Peyer's patch (tissue), 4 donors: ENCODE measurements at places on chromosomes 7 and 10.

GRCh38 chr10:122420624-122421007, 33.8 kb upstream of the ARMS2 start:
- no peaks in the 10 kb centered on the region for H3K27me3 ChIP-seq
- H3K4me3 ChIP-seq, result no peak overlapping the region
- H3K4me1 ChIP-seq, result no peaks in the 10 kb centered on the region
- no peak for DNase-seq
- H3K27ac ChIP-seq, result no peak overlapping the region

GRCh38 chr10:126290232-126290631, 98.0 kb downstream of the ADAM12 start:
- no peaks in the 10 kb centered on the region for H3K4me1 ChIP-seq
- no peak for DNase-seq
- H3K36me3 ChIP-seq, result no peaks in the 10 kb centered on the region
- H3K27ac ChIP-seq, result no peak overlapping the region
- no peaks in the 10 kb centered on the region for H3K27me3 ChIP-seq
- no peak overlapping the region for H3K4me3 ChIP-seq

DNA sequence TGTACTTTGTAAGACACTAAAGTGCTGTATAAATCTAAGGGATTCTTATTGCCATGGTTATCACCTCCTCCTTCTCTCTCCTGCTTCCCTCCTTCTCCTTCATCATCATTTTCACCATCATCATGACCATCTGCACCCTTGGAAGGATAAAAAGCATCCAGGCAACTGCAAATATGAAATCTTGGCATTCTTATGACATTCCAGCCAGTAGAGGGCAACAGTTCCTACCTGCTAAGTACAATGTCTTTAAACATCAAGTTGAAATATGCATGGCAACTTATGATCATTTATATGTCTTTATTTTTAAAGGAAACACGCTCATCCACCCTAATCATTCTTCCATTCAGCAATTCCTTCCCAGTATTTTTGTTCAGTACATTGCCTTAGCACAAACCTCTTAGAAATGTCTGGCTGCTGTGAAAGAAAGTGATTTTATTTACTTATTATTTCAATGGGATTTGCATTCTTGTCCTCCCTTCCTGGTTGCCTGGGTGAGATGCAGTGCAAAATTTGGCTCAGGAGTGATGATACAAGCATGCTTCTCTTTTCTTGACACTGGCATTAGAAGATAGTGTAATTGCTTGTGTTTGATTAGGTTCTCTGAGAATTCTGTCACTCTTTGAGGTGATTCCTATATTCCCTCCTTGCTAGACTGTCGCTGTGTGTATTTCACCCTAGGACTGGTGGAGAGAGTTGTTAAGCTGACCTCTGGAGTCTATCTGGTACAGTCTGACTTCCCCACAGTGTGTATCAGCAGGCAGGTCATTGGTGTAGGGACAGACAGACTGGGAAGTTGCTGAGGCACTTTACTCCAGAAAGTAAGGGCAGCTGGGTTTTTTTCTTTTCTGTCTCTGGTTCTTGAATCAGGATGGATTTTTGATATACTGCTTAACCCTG, 188.5 kb upstream of the BMPER start:
- no peaks in the 10 kb centered on the region for H3K4me1 ChIP-seq
- H3K27me3 ChIP-seq, result no peaks in the 10 kb centered on the region
- no peak overlapping the region for H3K27ac ChIP-seq
- H3K36me3 ChIP-seq, result no peaks in the 10 kb centered on the region

DNA sequence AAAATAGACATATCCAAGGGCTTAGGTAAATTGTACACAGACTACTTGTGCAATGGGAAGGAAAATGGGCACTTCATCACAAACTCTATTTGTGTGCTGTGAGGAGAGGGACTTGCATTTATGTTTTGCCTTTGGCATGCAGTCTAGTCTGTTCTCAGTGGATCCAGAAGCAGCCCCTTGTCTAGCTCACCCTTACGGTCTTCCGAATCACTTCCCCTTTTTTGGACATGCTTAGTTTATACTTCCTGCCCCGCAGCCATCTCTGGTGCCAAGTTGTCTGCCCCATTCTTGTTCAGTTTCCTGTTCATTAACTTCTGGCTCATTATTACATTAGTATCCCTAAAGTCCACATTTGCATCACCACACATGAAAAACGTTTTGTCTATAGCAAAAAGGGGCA, 161.6 kb downstream of the NRCAM start:
- H3K36me3 ChIP-seq, result no peaks in the 10 kb centered on the region
- H3K4me3 ChIP-seq, result no peak overlapping the region
- H3K4me1 ChIP-seq, result no peaks in the 10 kb centered on the region
- no peak for DNase-seq
- no peaks in the 10 kb centered on the region for H3K27me3 ChIP-seq

DNA sequence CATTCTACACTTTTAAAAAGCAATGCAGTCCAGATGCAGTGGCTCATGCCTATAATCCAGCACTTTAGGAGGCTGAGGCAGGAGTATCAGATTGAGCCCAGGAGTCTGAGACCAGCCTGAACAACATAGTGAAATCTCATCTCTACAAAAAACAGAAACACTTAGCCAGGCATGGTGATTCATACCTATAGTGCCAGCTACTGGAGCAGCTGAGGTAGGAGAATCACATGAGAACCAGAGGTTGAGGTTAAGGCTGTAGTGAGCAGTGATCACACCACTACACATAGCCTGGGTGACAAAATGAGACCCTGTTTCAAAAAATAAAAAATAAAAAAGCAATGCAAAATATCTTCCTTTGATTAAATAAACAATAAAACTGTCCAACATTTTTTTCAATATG, 205.2 kb downstream of the GRM8 start:
- no peak for DNase-seq
- H3K27ac ChIP-seq, result no peak overlapping the region
- H3K36me3 ChIP-seq, result no peaks in the 10 kb centered on the region
- no peaks in the 10 kb centered on the region for H3K4me1 ChIP-seq
- H3K4me3 ChIP-seq, result no peak overlapping the region

DNA sequence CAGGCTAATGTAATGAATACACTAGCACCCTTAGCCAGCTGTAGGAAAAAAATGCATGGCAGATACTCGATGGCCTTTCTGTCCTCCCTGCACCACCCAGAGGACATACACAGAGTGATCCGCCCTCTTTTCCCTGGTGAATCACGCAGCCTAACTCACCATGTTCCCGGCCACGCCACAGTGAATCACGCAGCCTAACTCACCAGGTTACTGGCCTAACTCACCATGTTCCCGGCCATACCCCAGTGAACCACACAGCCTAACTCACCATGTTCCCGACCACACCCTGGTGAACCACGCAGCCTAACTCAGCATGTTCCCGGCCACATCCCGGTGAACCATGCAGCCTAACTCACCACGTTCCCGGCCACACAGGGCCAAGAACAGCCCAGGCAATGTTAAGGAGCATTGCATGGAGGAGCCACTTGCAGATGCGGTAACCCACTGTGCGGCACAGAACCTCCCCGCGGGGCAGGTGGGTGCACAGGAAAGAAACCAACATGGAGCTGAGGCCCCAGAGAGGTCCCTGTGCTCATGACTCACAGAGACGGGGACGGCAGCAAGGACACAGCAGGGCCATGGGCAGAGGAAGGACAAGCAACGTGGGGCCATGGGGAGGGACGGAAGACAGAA, 508.5 kb downstream of the DNAJB6 start:
- no peak overlapping the region for H3K27ac ChIP-seq
- no peaks in the 10 kb centered on the region for H3K36me3 ChIP-seq
- no peaks in the 10 kb centered on the region for H3K27me3 ChIP-seq
- DNase-seq, result no peak
- no peak overlapping the region for H3K4me3 ChIP-seq
- no peaks in the 10 kb centered on the region for H3K4me1 ChIP-seq

DNA sequence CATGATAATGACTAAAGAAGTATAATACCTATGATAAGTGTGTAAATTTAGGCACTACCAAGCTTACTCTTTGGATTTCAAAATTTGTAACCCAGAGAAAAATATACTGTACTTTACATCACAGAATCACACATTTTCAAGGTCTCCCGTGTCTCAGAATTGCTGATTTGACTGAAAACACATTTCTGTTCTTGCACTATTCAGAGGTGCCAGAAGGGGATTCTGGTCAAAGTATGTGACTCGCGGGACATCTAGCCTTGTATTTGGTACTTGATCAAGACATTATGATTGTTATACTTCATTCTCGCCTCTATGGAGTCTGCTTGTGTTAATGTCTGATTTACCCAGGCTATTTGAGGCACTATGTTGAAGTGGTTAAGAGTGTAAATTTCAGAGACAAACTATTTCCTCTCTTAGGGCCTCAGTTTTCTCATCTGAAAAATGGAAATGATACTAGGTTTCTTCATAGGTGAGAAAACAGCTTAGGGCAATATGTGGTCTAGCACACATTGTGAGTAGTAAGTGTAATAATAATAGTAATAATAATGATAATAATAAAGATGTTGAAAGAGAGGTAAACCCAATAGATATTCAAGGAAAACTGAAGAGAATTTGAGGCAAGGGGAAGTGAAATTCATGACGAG, 320.4 kb downstream of the RNLS start:
- no peaks in the 10 kb centered on the region for H3K27me3 ChIP-seq
- DNase-seq, result no peak
- H3K4me3 ChIP-seq, result no peak overlapping the region
- no peaks in the 10 kb centered on the region for H3K36me3 ChIP-seq
- H3K4me1 ChIP-seq, result no peaks in the 10 kb centered on the region

- H3K4me3 ChIP-seq, result peak overlapping the region; percentile 37
- H3K4me1 ChIP-seq, result peaks cover 10% of the 10 kb centered on the region
- H3K27me3 ChIP-seq, result no peaks in the 10 kb centered on the region
- no peaks in the 10 kb centered on the region for H3K36me3 ChIP-seq
- peak; percentile 61 for DNase-seq
These were observed 14.4 kb downstream of the MXI1 start for GRCh38 chr10:110221721-110222261.

DNA sequence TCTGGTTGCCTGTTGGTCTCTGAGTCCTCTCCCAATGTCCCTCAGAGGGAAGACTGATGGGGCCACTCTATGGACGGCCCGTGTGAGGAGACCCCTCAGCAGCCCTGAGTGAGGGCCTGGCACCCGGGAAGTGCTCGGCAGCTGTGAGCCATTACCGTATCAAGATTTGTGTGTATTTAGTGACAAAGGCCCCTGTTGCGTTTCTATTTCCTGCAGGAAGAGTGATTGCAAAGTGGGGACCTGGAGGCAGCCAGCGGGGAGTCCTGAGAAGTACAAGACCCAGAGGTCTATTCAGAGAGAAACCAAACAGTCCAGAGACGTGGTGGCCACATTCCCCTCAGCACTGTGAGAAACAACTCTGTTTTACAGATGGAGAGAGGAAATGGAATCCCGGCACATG, 51.1 kb upstream of the CHST15 start:
- H3K4me3 ChIP-seq, result no peak overlapping the region
- H3K27ac ChIP-seq, result peak overlapping the region; percentile 49
- H3K27me3 ChIP-seq, result no peaks in the 10 kb centered on the region

DNA sequence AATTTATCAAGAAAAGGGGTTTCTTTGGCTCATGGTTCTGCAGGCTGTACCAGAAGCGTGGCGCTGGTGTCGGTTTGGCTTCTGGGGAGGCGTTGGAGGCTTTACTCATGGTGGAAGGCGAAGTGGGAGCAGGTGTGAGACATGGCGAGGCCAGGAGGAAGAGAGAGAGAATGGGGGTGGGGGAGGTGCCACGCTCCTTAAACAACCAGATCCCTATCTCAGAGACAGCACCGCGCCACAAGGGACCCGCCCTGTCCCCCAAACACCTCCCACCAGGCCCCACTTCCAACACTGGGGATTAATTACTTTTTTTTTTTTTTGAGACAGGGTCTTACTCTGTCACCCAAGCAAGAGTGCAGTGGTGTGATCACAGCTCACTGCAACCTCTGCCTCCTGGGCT, 18.0 kb upstream of the SH2B2 start:
- no peaks in the 10 kb centered on the region for H3K27me3 ChIP-seq
- no peak overlapping the region for H3K4me3 ChIP-seq
- H3K36me3 ChIP-seq, result no peaks in the 10 kb centered on the region

DNA sequence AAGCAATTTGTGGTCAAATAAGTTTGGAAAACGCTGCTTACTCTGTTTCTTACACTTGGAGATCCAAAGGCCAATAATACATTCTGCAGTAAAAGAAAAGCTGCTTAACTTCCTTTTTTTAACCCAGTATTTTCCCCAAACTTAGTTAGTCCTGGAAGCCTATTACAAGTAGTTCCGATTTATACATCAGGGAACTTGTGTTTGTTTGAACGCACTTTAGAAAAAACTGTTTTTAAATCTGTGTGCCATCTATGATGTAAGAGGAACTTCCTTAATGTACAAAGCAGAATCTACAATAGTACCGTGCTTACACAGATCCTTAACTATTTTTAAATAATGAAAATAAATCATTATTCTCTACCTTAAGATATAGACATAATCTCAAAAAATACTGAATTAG, 23.0 kb downstream of the SFR1 start:
- no peaks in the 10 kb centered on the region for H3K4me1 ChIP-seq
- H3K27ac ChIP-seq, result no peak overlapping the region
- H3K36me3 ChIP-seq, result no peaks in the 10 kb centered on the region
- H3K4me3 ChIP-seq, result no peak overlapping the region
- no peak for DNase-seq

DNA sequence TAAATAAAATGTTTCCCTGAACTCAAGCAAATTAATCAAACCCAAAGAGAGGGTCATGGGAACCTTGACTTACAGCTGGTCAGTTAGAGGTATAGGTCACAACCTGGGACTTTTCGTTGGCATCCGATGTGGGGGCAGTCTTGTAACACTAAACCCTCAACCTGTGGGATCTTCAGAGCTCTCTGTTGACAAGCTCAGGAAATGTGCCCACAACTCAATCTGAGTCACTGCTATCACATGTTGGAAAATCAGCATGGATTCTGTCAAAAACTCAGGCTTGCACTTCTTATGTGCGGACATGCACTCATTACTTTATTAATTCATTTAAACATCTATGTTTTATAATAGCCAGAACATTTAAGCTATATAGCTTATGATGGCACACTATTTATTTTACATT, 424.6 kb upstream of the SORCS1 start:
- H3K4me3 ChIP-seq, result no peak overlapping the region
- no peak overlapping the region for H3K27ac ChIP-seq
- H3K27me3 ChIP-seq, result no peaks in the 10 kb centered on the region
- H3K36me3 ChIP-seq, result no peaks in the 10 kb centered on the region
- no peak for DNase-seq

GRCh38 chr7:113289140-113289740, 170.9 kb upstream of the SMIM30 start:
- H3K27me3 ChIP-seq, result no peaks in the 10 kb centered on the region
- no peak overlapping the region for H3K4me3 ChIP-seq
- H3K4me1 ChIP-seq, result no peaks in the 10 kb centered on the region
- no peaks in the 10 kb centered on the region for H3K36me3 ChIP-seq

GRCh38 chr7:90900628-90901356, 304.7 kb downstream of the CDK14 start:
- H3K36me3 ChIP-seq, result no peaks in the 10 kb centered on the region
- DNase-seq, result no peak
- no peak overlapping the region for H3K27ac ChIP-seq
- H3K4me1 ChIP-seq, result no peaks in the 10 kb centered on the region
- no peak overlapping the region for H3K4me3 ChIP-seq
